Suprapubic skin (tissue), 4 donors: ENCODE measurements at places on chromosomes 11 and 22.

- no peaks in the 10 kb centered on the region for H3K4me1 ChIP-seq
- no peak overlapping the region for H3K27ac ChIP-seq
- H3K36me3 ChIP-seq: no peaks in the 10 kb centered on the region
- DNase-seq: no peak
These were observed 14.9 kb upstream of the NAV2 start for GRCh38 chr11:19697721-19698121.

- no peaks in the 10 kb centered on the region for H3K27me3 ChIP-seq
- H3K4me1 ChIP-seq: no peaks in the 10 kb centered on the region
- no peak overlapping the region for H3K4me3 ChIP-seq
- no peak overlapping the region for H3K27ac ChIP-seq
- no peaks in the 10 kb centered on the region for H3K36me3 ChIP-seq
- no peak for DNase-seq
These were observed 232.7 kb downstream of the TENM4 start for GRCh38 chr11:79208126-79208525.

GRCh38 chr11:60169264-60169915, 13.5 kb downstream of the MS4A6A start:
- no peaks in the 10 kb centered on the region for H3K4me1 ChIP-seq
- no peaks in the 10 kb centered on the region for H3K36me3 ChIP-seq
- no peaks in the 10 kb centered on the region for H3K27me3 ChIP-seq
- no peak overlapping the region for H3K27ac ChIP-seq
- no peak for DNase-seq

DNA sequence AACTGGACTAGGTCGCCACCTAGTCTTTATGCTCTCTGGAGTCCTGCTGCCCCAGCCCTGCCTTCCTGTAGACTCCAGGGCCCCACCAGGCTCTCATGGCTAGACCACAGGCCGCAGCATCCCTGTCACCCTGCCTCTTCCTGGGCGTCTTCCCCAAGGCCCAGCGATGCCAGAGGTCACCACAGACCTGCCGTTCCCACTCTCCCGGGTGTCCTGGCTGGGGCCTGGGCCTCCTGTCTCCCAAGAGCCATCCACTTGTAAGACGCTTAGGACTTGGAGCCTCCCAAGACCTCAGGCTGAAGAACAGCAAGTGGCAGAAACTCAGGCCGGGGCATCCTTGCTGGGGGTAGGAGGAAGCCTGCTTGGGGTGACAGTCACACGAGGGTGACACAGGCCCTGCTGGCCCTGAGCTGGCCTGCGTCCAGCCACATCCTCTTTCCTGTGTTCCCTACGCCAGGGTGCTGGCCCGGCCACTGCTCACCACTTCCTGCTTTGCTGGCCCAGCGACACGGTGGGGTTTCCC, 2.0 kb upstream of the TCIRG1 start:
- H3K36me3 ChIP-seq: peaks cover 17% of the 10 kb centered on the region
- H3K27ac ChIP-seq: peak overlapping the region; percentile 73
- H3K4me3 ChIP-seq: no peak overlapping the region

GRCh38 chr11:116310226-116310625, 462.6 kb downstream of the BUD13 start:
- DNase-seq: no peak
- no peaks in the 10 kb centered on the region for H3K36me3 ChIP-seq
- H3K4me1 ChIP-seq: peaks cover 16% of the 10 kb centered on the region
- H3K4me3 ChIP-seq: no peak overlapping the region
- no peaks in the 10 kb centered on the region for H3K27me3 ChIP-seq

GRCh38 chr22:24181996-24182899, 961 bp downstream of the SUSD2 start:
- H3K4me1 ChIP-seq: peaks cover 47% of the 10 kb centered on the region
- H3K4me3 ChIP-seq: peak overlapping the region; percentile 2
- no peak overlapping the region for H3K27ac ChIP-seq
- H3K27me3 ChIP-seq: no peaks in the 10 kb centered on the region
- no peak for DNase-seq

- no peak overlapping the region for H3K27ac ChIP-seq
- DNase-seq: no peak
- no peaks in the 10 kb centered on the region for H3K36me3 ChIP-seq
- no peak overlapping the region for H3K4me3 ChIP-seq
- H3K4me1 ChIP-seq: no peaks in the 10 kb centered on the region
- H3K27me3 ChIP-seq: no peaks in the 10 kb centered on the region
These were observed 16.4 kb downstream of the CABIN1 start for GRCh38 chr22:24027389-24027975.

GRCh38 chr11:35313760-35314153, 105.6 kb downstream of the SLC1A2 start:
- no peaks in the 10 kb centered on the region for H3K36me3 ChIP-seq
- H3K27me3 ChIP-seq: no peaks in the 10 kb centered on the region
- no peaks in the 10 kb centered on the region for H3K4me1 ChIP-seq
- H3K4me3 ChIP-seq: no peak overlapping the region
- no peak for DNase-seq

DNA sequence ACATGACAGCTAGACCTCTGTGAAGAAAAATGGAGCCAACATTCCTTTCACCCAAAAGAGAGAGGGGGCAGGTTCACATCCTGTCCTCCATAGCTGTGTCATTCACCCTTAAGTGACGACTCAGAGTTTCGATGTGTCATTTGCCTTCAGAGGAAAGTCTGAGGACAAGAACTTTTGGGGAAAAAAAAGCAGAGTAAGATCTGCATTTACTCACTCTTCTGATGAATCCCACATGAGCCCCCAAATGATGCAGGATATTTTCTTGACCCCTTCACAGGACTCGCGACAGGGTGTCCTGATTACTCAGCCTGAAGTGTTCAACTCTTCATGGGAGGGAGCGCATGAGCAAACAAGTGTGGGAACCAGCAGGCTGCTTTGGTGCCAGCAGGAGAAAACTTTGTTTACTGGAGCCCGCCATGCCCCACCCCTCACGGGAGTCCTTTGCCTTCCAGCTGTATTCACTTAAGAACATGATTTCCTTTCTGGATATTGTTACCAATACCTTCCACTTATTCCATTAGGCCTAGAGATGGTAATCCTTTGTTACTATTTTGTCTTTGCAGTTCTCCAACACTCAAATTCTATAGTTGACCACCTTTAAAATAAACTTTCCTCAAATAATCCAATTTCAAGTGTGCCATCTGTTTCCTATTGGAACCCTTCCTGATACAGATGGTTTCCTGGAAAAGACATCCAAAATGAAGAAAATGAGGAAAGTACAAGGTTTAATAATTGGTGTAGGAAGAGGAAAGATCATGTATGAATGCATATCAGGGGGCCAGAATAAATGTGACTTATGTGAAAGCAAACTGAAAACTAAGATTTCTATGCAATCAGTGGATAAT, 729.8 kb downstream of the FAM181B start:
- H3K4me1 ChIP-seq: no peaks in the 10 kb centered on the region
- H3K27ac ChIP-seq: no peak overlapping the region
- H3K4me3 ChIP-seq: no peak overlapping the region
- DNase-seq: no peak

- no peak for DNase-seq
- no peak overlapping the region for H3K4me3 ChIP-seq
- H3K27ac ChIP-seq: no peak overlapping the region
- no peaks in the 10 kb centered on the region for H3K36me3 ChIP-seq
- H3K4me1 ChIP-seq: peaks cover 14% of the 10 kb centered on the region
These were observed 64.5 kb downstream of the BARX2 start for GRCh38 chr11:129440028-129440713.

DNA sequence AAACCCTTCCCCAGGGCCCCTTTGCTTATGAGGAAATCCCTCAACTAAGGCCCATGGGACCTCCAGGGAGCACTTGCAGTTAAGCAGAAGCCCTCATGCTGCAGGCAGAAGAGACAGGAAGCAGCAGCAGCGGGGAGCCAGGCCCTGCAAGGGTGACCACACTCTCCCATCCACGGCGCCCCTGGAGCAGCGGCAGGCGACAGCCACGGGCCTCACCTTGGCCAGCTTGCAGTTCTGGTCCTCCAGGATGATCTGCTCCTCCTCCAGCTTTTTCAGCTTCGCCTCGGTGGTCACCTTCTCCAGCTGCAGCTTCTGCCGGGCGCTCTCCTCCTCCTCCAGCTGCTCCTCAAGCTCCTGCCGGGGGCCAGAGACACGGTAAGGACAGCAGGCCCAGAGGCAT, 47.0 kb downstream of the APOL1 start:
- H3K4me3 ChIP-seq: no peak overlapping the region
- H3K27ac ChIP-seq: no peak overlapping the region
- H3K4me1 ChIP-seq: no peaks in the 10 kb centered on the region
- no peaks in the 10 kb centered on the region for H3K27me3 ChIP-seq
- no peak for DNase-seq

DNA sequence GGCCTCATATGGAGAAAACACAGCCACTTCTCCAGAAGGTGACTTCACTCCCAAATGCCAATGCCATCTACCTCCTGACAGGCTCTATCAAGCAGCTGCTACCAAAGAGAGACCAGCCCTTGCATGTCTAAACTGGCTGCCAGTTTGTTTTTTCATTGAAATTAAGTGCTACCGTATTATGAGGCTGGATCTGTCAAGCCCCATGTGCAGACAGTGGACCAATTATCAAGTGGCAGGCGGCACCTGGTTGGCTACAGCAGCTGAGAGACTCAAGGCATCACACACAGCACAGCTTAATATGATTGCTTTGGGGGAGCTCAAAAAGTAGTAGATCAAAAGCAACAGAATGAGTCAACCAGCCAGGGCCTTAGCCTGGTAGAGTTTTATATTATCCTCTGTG, 1293.0 kb upstream of the TENM4 start:
- H3K4me1 ChIP-seq: no peaks in the 10 kb centered on the region
- H3K27ac ChIP-seq: no peak overlapping the region
- no peak for DNase-seq
- H3K36me3 ChIP-seq: no peaks in the 10 kb centered on the region

DNA sequence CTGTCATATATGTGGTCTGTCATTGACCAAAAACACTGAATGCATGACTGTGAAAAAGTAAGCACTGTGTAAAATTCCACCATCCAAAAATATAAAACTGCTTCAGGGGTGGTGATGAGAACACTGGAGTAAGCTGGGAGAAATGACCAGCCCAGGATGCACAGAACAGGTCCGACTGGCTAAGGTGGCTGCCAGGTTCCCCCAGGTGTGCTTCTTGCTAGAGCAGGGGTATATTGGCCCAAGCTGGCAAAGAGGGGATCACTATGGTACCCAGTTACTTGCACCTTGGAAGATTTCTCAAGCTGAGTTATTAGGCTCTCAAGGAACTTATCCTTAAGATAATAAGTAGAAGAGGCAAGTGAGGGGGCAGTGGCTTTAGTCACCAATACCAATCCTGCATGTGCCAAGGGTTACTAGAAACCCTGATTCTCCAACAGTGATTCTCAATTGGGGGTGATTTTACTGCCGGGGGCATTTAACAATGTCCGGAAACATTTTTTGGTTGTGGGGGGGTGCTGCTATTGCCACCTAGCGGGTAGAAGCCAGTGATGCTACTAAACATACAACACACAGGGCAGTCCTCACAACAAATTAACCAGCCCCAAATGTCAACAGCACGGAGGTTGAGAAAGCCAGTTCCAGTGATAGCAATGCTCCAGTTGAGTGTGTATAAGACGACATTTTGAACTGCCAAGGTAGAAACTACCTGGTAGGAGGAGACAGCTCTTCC, 15.7 kb downstream of the SNU13 start:
- H3K36me3 ChIP-seq: peaks cover 47% of the 10 kb centered on the region
- no peaks in the 10 kb centered on the region for H3K27me3 ChIP-seq
- no peak for DNase-seq
- no peak overlapping the region for H3K4me3 ChIP-seq
- no peak overlapping the region for H3K27ac ChIP-seq

- H3K4me3 ChIP-seq: no peak overlapping the region
- H3K27ac ChIP-seq: no peak overlapping the region
- H3K36me3 ChIP-seq: peaks cover 31% of the 10 kb centered on the region
- no peak for DNase-seq
- H3K4me1 ChIP-seq: peaks cover 18% of the 10 kb centered on the region
These were observed 882 bp downstream of the FREY1 start for GRCh38 chr11:45906096-45906682.

DNA sequence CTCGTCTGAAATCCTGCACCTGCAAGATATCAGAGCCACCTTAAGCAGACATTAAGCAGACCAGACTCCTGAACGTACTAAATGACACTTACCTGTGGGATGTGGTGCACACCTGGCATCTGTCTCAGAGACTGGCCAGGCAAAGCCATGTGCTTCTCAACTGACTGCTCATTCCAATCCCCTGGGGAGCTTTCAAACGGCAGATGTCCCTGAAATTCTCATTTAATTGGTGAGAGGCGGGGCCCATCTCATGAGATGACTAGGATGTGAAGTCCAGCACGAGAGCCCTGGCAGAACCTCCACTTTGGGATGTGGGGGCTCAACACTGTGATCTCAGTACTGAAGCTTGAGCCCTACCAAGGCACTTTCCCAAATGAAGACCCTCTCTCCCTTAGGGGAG, 84.9 kb upstream of the HMGXB4 start:
- H3K4me3 ChIP-seq: no peak overlapping the region
- no peaks in the 10 kb centered on the region for H3K4me1 ChIP-seq
- no peak for DNase-seq
- peaks cover 46% of the 10 kb centered on the region for H3K27me3 ChIP-seq
- no peaks in the 10 kb centered on the region for H3K36me3 ChIP-seq

DNA sequence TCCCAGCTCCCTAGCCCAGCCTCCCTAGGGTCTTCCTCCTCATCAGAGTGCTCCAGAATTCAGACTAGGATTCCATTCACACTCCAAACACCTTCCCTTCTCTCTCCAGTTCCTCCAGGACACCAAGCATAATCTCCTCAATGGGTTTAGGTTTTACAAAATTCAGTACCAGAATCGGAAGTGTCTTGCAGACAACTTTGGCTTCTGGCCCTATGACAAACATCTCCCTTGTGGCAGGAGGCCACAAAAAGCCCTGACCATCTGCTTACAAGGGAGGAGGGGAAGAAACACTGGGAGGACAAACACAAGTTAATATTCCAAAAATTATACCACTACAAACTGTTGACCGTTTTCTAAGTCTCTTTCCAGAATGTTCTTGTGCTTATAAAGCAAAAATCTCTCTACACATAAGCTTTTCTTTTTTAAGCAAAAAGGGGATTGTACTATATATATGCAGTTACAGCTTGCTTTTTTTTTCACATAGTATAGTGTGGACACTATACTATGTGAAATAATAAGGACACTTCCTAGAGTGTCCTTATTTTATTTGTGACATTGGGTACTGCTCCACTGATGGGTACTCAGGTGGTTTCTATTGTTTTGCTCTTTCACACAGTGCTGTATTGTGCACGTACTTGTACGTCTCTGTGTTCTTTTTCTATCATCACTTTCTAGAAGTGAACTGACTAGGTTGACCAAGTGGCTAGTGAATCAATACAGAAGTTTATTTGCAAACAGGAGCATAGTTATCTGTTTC, 78.7 kb downstream of the BDNF start:
- no peaks in the 10 kb centered on the region for H3K4me1 ChIP-seq
- H3K4me3 ChIP-seq: no peak overlapping the region
- DNase-seq: no peak
- no peaks in the 10 kb centered on the region for H3K36me3 ChIP-seq

- H3K4me1 ChIP-seq: no peaks in the 10 kb centered on the region
- no peaks in the 10 kb centered on the region for H3K36me3 ChIP-seq
- no peak overlapping the region for H3K4me3 ChIP-seq
- H3K27ac ChIP-seq: no peak overlapping the region
- H3K27me3 ChIP-seq: no peaks in the 10 kb centered on the region
These were observed 184.1 kb upstream of the SYT13 start for GRCh38 chr11:45470151-45470793.
